ENCODE measurements at places on chromosomes 12 and 14. TPM values are rescaled to one million over a fixed set of nuclear protein-coding genes. Genes with fewer than 3 reads are reported as not detected.

SLC6A15 gene
- total RNA-seq = not detected

DNA sequence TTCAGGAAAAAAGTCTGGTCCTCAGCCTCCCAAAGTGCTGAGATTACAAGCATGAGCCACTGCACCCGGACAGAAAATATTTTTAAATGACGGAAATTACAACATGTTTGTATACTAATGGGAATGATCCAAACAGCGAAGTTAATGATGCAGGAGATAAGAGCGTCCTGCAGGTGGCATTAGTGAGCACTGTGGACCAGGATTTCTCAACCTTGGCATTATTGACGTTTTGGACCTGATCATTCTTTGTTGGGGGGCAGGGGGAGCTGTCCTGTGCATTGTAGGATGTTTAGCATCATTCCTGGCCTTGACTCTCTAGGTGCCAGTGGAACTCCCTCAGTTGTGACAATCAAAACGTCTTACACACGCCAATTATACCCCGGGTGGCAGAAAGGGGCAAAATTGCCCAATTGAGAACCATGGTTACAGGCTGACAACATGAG lies 34.1 kb downstream of the SCFD1 start:
- no peak for DNase-seq

DNA sequence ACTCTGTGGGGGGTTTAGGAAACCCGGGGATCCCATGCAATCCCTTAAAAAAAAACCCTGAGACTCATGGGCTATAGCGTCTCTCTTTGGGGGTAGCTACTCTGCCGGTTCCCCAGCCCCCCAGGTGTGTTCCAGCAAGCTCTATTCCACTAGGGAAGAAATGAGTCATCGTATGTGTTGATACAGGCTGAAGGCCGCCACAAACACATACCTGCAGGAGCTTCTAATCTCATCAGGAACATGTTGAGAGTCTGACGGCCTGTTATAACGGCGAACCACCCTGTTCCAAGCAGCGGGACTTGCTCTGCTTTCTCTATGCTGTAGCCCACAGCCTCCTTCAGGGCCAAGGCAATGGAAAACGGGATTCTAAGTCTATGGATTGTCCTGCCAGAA lies 977 bp upstream of the KRT5 start:
- no peak for DNase-seq

- DNase-seq = no peak
Measured at GRCh38 chr14:42563313-42563712, 956.6 kb downstream of the LRFN5 start.

GRCh38 chr14:104805941-104806624 lies 5.2 kb downstream of the ZBTB42 start:
- no peak for DNase-seq

Measured in mesenteric fat pad (tissue), 1 donor.